Epithelial cell of esophagus (primary cell): ENCODE measurements at places on chromosomes 5 and 9.

GRCh38 chr5:35360671-35361070, 130.4 kb upstream of the PRLR start:
- DNase-seq = no peak

DNA sequence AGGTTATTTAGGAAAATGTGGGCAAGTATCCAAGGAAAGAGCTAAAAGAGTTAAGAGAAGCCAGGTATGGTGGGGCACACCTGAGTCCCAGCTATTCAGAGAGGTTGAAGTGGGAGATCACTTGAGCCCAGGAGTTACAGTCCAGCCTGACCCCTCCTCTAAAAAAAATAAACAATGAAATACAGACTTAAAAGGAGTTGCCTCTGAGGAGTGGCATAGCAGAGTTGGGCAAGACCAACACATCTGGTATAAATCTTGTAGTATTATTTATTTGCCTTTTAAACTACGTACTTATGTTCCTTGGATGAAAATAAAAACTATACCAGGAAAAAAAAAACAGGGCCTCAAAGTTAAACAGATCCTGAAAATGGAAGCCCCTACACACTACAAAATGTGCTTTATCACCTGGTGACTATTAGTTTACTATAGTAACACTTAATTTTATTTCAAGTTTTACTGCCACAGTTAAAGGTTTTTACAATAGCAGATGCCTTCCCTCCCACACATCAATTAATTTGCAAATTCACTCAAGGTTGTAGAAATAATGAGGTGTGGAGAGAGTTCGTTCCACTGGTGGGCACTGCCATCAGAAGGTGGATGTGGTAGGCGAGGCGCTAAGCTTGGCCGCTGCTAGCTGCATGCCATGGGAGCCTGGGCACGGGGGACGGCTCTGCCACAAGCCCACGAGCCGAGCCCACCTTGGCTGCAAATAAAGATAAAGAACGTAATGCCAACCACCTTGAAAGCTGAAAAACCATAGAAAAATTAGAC, 48.0 kb downstream of the MED27 start:
- no peak for DNase-seq

DNA sequence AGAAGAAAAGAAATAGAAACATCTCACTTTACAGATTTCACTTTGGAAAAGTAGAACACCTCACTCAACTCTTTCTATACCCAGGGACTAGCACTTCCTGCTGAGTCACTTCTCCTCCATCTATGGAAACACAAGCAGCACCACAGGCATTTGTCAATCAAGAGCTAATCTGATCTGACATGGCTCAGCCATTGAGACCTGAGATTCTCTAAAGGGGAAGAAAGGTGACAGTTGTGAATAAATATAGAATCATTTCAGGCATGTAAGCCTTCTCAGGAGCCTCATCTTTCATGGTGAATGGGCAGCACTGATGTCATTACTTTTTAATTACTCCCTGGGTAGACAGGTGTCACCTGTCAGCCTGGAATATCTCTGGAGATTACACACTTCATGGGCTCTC, 559.8 kb downstream of the HINT1 start:
- DNase-seq = peak; percentile 67

GRCh38 chr9:98084396-98084795, 27.9 kb downstream of the NANS start:
- DNase-seq = no peak

- DNase-seq = no peak
Observed at GRCh38 chr5:36770125-36770524, 106.4 kb upstream of the NIPBL start.

GRCh38 chr9:94222870-94223269, 36.2 kb upstream of the ZNF169 start:
- peak; percentile 57 for DNase-seq

GRCh38 chr5:145697251-145697990, 137.7 kb downstream of the PRELID2 start:
- DNase-seq = peak; percentile 65

DNA sequence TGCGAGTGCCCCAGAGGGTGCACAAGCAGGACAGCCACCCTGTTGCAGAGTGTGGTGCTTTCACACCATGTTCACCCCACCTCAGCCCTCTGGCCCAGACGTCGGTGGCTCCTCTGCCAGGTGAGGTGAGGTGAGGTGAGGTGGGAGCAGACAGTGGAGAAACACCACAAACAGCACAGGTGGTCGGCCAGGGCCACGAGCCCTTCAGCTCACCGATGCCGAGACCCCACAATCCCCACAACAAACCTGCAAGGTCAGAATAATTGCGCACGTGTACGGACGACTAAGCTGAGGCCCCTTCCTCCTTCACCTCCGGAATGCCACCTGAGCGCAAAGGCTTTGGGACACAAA, 10.5 kb downstream of the BRD3 start:
- DNase-seq = no peak

GRCh38 chr5:114734238-114734637, 372.4 kb downstream of the KCNN2 start:
- DNase-seq = no peak

DNA sequence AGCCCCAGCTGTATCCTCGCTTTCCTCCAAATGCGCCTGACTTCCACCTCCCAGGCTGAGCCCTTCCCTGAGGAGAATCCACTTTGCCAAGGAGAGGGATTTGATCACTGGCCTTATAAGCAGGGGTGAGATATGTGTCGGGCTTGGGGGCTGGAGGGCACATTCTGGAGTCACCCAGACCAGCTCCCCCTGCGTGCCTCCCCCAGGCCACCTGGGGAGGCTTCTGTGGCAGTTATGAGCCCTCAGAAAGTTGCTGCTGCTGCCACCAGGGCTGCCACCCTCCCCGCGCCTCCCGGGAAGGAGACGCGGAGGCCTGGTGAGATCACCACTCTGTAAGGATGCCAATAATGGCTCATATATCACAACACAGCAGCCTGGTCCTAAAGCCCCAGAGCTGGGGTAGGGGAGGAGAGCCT, 211.5 kb downstream of the PAPPA start:
- peak; percentile 50 for DNase-seq

DNA sequence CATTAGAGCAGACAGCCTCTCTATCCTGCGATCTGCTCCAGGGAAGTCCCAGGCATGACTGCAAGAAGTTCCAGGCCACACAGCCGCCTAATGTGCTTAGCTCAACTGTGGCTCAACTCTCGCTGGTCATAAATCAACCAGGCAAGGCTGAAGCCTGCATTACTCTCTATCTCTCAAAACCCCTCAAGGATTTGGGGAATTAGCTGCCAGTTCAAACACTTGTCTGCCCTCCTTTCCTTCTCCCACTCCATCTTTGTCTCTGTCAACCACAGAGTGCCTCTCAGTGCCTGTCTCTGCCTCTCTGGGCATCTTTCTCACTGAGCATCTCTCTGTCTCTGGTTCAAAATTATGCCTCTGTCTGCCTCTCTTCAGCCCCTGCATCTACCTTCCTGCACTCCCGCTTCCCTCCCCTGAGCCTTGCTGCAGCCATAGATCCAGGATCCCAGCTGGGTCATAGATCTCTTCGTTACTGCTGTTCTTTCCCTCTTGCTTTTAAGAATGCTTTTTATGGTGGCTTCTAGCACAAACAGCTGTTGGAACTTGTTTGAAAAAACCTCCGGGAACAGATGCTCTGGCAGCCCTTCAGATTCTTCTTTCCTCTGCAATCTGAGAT, 27.9 kb upstream of the GALNT10 start:
- no peak for DNase-seq

DNA sequence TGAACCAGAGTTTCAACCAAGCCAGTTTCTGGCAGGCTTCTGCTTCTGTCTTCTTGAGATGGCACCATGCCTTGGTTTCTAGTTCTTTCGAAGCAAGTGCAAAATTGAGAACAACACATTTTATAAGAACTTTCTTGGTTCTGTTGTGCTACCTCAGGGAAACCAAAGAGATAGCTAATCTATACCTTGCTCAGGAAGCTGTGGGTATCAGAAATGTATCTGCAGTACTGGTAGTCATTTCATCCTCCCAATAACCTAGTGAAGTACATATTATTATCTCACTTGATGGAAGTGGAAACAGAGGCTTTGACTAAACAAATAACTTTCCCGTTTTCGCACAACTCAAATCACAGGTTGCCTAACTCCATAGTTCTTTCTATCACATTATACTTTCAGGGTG, 246.6 kb downstream of the ENC1 start:
- DNase-seq = no peak

DNA sequence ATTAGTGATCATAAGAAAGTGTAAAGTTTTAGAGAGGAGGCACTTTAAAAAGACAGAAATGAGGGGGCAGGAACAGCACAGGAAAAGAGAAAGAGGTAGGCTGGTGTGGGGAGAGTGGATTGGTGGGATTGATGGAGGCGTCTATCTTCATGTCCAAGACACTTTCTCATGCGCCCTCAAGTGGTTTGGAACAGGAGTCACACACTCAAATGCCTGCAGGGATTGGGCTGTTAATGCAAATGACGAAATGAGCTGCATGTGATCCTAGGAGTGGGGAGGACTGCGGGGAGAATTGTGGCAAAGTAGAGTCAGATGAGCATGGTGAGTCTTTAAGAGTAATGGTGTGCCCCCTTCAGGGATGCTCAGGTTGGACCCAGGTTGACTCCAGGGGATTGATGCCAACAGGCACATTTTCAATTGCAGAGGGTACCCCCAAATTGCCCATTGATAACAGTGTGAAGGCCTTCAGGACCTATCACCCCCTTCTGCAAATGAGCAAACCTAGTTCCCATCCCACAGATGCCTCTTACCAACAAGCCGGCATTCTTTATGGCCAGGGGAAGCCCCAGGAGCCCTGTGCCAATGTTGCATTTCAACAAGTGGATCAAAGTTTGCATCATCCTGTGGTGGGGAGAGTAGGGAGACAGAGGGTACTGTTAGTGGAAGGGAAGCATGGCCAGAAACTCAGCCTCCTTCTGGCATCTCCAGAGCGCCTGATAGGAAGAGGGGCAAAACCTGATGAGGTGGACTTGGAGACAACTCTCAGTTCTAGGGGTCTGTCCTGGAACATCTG, 5.3 kb downstream of the SLC36A3 start:
- DNase-seq = peak; percentile 74

GRCh38 chr9:38026021-38026809, 42.8 kb downstream of the SHB start:
- DNase-seq = peak; percentile 97

DNA sequence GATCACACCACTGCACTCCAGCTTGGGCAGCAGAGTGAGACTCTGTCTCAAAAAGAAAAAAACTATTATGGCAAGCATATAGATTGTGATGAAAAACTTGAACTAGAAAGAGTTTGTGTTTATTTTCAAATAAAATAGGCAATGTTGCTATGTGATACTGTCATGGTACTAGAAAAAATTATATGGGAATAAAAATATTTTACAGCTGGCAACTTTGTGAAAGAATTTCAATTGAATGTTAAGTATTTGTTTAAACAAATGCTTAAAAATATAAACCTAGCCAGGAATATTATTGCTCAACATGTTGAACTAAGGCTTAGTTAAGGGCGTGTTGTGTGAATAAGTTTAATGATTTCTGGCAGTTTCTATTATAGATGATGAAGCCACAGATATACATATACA, 31.7 kb downstream of the HSDL2 start:
- DNase-seq = peak; percentile 41

- no peak for DNase-seq
Observed at GRCh38 chr9:4024281-4024777, 275.5 kb downstream of the GLIS3 start.

DNA sequence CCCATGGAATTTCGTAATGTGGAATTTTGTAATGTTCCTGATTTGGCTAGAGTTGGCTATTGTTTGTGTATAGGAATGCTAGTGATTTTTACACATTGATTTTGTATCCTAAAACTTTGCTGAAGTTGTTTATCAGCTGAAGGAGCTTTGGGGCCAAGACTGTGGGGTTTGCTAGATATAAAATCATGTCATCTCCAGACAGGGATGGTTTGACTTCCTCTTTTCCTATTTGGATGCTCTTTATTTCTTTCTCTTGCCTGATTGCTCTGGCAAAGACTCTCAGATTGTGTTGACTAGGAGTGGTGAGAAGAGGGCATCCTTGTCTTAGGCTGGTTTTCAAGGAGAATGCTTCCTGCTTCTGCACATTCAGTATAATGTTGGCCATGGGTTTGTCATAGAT, 91.0 kb downstream of the NNT start:
- DNase-seq = no peak

DNA sequence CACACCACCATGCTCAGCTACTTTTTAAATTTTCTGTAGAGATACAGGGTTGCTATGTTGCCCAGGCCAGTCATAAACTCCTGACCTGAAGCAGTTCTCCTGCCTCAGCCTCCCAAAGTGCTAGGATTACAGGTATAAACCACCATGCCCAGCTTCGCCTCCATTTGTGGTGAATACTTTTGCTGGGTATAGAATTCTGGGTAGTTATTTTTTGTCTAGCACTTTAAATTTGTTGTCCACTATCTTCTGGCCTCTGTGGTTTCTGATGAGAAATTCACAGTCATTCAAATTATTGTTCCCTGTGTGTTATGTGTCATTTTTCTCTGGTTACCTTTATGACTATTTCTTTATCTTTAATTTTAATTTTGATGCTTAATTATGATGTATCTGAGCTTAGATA, 57.7 kb upstream of the EXOC3 start:
- DNase-seq = no peak

- DNase-seq = peak; percentile 66
Observed at GRCh38 chr9:26723486-26723885, 169.1 kb downstream of the CAAP1 start.

- DNase-seq = no peak
Observed at GRCh38 chr9:21023861-21024260, 7.6 kb downstream of the HACD4 start.

GRCh38 chr9:35646533-35647265, 4.0 kb downstream of the SIT1 start:
- peak; percentile 91 for DNase-seq

DNA sequence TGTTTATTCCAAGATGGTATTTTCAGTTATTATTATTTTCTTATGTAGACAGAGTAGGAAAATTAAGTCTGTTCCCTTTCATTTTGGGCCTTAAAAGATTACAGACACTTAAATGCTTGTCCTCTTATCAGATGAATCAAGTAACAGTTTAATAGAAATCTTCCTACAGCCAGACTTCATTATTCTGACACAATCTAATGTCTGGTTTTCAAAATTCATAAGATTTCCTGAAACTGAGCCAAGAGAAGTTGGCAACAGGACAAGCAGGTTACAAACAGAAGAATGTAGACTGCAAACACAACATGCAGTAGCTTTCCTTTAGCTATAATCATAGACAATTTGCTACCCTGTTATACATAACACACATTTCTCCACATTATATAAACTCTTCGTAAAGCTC, 130.5 kb downstream of the FBXL17 start:
- DNase-seq = peak; percentile 37

- no peak for DNase-seq
Observed at GRCh38 chr9:34121996-34122395, 4.5 kb downstream of the DCAF12 start.

DNA sequence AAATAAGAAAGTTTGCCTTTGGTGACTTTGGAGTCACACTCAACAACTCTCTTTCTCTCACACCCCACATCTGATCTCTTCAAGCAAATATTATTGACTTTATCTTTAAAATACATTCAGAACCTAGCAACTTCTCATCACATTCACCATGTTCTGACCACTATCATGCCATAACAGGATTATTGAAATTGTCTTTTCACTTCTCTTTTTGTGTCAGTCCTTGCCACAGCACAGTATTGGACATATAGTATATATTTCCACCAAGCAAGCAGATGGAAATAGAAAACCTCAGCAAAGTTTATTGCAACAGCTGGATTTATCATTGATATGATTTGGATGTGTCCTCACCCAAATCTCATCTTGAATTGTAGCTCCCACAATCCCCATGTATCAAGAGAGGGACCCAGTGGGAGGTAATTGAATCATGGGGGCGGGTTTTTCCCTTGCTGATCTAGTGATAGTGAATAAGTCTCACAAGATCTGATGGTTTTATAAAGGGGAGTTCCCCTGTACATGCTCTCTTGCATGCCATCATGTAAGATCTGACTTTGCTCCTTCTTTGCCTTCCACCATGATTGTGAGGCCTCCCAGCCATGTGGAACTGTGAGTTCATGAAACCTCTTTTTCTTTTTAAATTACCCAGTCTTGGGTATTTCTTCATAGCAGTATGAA, 26.9 kb upstream of the ITGA1 start:
- no peak for DNase-seq
